ENCODE measurements at places on chromosomes 6 and 20.

DNA sequence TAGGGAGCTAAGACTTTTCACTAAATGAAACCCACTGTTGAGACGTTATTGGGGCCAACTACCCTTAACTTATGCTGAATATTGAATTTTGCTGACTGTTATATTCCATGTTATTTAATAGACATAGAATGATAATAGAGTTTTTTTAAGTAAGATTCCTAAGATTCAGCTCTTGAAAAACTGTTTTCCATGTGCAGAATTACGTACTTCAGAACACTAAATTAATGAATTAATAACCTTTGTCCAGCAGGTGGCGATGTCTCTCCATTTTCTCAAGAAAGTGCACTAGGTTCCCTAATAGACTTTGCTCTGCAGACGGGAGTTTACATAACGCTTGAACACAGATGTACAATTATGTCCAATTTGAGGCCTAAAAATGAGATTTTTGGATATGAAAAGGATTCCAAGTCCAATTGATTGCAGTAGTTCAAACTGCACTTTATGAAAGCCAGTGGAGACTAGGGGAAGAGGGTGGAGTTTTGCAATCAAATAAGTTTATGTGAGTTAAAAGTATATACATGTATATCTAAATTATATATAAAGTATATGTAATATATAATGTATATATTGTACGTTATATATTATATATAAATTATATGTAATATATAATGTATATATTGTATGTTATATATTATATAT is 282.1 kb downstream of the UST start:
- DNase-seq: peak; percentile 30

DNA sequence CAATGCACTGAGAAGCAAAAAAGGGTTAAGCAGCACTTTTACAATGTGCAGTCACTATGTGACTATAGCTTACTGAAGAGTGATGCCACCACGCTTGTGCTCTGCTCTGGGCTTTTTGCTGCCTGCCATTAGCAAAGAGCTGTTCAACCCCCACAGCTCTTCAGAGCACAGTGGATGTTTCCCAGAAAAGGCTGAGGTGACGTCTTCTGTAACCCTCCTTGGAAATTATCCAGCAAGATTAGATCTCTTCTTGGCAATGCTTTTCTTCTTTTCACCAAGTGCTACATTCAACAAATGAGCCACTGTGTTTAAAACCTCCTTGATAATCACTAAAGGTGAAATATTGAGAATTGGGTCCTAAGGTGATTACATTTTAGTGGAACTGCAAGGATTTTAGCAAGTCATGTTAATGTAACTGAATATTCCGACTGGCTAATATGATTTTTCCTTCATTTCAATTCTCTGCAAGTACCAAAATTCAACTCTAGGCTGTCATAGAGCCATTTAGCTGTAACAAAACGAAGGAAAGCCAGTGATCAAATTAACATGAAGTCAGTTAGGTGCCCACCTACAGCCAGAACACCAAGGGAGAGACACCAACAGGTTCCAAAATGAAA is 34.9 kb downstream of the ELOVL5 start:
- DNase-seq: no peak

GRCh38 chr6:548091-548490 is 108.8 kb downstream of the HUS1B start:
- DNase-seq: no peak

- DNase-seq: no peak
Observed at GRCh38 chr6:35833536-35833935, 28.4 kb downstream of the LHFPL5 start.

DNA sequence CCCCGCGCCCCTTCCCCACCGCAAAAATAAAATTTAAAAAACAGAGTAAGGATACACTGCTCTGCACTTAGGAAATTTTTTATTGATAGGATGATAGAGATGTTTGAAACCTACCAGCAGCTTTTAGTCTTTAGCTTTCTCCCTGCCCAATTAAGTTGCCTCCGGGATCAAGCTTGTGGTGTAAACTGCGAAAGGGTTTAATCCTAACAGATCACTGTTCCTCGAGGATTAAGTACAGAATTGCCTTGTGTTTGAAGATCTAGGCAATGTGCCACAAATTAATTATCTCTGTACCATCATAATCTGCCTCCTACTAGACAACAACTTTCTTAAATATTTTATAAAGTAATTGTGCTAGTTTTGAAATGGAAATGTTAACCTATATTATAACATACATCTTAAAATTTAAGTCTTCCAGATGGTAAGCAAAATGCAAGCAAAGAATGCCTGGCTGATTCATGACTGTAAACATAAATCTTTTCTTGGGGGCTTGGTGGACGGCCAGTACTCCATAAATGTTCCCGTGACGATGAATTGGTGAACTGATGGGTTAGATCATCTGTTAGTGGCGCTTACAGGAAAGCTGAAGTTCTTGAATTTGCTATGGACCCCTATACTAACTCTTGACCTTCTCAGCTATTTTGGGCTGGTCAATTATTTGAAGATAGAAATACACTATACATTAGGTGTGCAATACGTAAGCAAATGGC is 58.0 kb upstream of the ARHGAP18 start:
- DNase-seq: no peak

- no peak for DNase-seq
Observed at GRCh38 chr20:31809661-31810060, 9.5 kb upstream of the MYLK2 start.

DNA sequence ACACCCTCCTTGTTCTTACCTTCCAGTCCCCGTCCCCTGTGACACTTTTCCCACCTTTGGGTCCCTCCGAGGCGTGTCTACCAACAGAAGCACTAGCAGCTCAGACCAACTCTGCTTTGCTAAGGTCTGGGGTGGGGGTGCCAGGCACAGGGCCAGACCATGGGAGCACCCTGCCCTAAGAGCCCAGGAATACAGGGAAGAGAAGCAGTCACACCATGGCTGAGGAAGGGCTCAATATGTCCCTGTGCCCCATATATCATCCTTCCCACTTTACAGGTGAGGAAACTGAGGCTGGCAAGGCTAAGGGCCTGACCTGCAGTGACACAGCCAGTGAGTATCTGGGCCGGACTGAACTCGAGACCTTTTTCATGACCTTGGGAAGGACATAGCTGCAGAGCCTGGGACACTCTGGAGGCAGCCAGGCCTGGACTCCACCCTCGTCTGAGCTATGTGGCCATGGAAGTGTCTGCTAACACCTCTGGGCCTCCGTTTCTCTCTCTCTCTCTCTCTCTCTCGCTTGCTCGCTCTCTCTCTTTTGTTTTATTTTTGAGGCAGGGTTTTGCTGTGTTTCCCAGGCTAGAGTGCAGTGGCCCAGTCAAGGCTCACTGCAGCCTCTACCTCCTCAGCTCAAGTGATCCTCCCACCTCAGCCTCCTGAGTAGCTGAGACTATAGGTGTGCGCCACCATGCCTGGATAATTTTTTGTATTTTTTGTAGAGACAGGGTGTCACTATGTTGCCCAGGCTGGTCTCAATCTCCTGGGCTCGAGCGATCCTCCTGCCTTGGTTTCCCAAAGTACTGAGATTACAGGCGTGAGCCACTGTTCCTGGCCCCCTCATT is 156.7 kb downstream of the GRM4 start:
- no peak for DNase-seq

GRCh38 chr6:12359036-12359435 is 68.9 kb downstream of the EDN1 start:
- DNase-seq: no peak

- DNase-seq: no peak
Observed at GRCh38 chr20:44348168-44348659, 7.3 kb upstream of the HNF4A start.

DNA sequence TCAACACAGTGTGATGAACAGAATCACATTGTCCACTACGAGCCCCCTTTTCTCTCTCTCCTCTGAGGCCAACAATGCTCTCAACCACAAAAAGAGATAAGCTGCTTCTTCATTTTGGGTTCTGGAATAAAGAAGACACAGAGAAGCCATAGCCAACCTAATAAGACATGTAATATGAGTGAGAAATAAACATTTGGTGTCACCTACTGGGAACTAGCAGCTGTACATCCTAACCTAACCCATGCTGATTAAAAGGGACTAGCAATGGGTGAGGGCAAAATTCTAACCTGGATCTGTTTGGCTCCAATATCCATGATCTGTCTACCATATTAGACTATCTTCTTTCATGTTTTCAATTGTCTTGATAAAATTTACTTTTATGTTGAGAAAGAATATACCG is 369.1 kb upstream of the MARCKS start:
- DNase-seq: no peak

DNA sequence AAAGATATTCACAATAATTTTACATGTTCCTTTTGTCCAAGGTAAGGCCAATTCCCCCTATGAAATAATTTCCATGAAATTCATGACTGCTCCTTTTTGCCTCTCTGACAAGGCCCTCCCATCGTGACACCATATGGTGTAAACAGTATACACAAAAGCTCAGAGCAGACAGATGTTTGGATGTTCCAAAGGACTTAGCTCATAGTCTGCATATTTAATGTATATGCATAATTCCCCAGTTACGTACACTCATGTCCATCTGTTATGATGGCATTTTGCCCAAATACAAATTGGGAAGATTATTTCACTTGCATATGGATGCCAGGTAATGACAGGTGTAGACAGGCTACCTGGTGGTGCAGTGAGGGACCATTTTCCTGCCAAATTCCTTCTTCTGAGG is 376.5 kb downstream of the KHDRBS2 start:
- DNase-seq: no peak

GRCh38 chr6:143675946-143676345 is 1.8 kb upstream of the PHACTR2 start:
- no peak for DNase-seq

GRCh38 chr6:24009319-24009718 is 116.7 kb upstream of the NRSN1 start:
- no peak for DNase-seq

GRCh38 chr6:149701714-149702113 is 16.2 kb downstream of the LATS1 start:
- DNase-seq: no peak

Data from activated T-helper 1 cell treated with anti-CD3 and anti-CD28 coated beads, Interleukin-2, amount 50 U/mL, for 16 hours (primary cell).